ENCODE measurements at places on chromosomes 16 and 17.

- no peak for DNase-seq
Observed at GRCh38 chr17:77332034-77332971, 191.5 kb downstream of the SEC14L1 start.

DNA sequence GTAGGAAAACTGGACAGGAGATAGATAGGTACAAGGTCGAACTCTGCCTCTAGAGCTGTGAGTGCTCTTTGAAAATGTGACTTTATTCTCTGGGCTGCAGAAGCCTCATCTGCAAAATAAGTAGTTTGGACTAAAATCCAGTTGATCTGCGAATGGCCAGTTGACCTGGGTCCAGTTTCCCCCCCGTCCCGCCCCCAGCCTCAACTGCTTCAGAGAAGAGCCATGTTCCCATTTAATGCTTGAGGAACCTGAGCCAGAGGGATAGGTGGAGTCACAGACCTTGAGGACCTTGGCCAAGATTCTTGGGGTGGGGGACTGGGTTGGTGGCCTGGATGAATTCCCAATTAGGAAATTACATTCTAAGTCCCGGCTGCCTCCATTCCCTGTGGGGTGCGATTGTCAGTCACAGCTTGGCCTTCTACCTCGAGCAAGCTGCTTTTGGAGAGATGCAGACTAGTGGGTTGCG, 14.1 kb downstream of the TBX2 start:
- no peak for DNase-seq

- no peak for DNase-seq
Observed at GRCh38 chr16:1174477-1175357, 21.8 kb downstream of the CACNA1H start.

GRCh38 chr17:79939094-79939435, 96.6 kb downstream of the TBC1D16 start:
- peak; percentile 6 for DNase-seq

DNA sequence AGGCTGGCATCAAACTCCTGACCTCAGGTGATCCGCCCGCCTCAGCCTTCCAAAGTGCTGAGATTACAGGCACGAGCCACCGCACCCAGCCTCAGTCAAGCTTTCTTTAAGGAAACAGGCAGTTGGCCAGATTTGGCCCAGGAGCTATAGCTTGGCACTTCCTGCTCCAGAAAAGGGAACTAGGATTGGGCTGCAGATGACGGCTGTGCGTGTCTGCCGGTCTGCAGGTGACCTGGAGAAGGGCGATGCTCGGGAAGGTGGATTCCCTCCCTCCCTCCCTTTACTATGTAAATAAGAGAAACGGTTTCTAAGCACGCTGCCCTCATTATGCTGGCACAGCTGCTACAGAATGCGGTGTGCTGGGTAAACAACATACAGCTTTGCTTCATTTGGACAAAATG, 215.9 kb downstream of the RPTOR start:
- DNase-seq: no peak

DNA sequence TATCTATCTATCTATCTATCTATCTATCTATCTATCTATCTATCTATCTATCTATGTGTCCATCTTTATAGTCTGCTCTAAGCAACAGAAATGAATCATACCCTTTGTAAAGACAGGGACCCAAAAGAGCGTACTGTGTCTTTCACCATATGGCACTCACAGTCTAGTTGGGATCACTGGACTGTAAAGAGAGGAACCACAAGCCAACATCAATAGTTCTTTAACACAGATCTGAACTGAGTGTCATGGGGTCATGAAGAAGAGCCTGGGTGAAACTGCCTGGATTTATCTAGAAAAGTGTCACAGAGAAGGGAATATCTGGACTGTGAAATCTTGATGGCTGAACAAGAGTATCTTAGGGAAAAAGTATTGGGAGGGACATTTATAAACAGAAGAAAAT, 619.1 kb upstream of the SOX9 start:
- no peak for DNase-seq

DNA sequence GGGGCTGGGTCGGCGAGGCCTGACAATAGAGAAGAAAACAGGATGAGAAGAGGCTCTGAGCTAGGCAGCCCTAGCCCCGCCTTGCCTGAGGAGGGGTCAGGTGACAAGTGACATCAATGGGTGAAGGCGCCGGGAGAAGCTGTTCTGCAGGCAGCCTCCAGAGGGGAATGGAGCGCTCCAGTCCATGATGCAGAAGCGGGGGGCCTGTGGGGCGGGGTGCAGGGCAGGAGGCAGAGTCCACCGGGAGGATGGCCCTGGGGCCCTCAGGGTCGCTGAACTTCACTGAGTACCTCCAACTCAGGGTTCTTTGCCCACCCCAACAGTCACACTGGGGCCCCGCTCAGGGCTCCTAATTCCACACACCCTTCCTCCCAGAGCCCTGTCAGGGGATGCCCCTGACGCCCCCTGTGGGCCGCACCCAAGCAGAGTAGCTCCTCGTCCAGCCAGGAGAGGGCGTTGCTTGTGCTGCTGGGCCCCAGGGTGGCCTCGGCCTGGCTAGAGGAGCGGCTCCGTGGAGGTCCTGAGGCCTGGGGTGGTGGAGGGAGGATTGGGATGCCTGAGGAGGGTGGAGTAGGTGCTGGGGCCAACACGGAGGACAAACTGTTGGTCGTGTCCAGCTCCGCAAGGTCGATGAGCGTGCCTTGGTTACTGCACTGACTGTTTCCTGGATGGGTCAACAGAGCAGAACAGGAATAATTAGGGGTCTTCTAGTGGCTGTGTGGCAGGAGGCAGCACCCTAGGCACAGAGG, 20.8 kb downstream of the GGA3 start:
- DNase-seq: no peak

DNA sequence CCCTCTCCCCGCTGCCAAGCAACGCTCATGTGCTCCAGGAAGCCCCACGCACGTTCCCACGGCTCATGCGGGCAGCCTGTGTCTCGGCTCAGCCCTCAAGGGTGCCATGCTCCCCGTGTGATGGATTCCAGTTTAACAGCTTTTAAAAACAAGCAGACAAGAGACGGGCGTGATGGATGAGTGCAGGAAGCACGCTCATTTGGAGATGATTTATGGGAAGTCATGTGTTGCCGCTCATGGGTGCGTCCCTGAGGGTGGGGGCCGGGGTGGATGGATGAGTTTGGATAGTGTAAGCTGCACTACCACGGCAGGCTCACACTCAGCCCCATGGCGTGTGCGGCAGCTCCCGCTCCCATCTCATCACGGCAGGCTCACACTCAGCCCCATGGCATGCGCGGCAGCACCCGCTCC, 132.8 kb downstream of the RBFOX3 start:
- DNase-seq: no peak

DNA sequence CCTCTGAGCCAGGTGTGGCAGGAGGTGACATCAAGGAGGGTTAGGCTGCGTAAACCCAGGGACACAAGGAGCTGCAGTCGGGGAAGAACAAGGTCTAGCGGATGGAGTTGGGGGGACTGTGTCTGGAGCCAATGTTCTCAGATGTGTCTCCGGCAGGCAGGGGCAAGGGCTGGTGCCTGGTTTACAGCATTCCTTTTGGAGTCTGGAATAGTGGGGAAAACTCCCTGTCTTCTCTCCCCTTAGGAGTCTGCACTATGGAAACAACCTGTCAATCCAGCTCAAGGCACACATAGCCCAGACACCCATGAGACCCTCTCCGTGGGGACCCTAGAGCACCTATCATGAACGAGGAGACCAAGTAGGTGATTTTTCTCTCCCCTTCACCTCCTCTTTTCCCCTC, 27.5 kb downstream of the NLRC5 start:
- no peak for DNase-seq

DNA sequence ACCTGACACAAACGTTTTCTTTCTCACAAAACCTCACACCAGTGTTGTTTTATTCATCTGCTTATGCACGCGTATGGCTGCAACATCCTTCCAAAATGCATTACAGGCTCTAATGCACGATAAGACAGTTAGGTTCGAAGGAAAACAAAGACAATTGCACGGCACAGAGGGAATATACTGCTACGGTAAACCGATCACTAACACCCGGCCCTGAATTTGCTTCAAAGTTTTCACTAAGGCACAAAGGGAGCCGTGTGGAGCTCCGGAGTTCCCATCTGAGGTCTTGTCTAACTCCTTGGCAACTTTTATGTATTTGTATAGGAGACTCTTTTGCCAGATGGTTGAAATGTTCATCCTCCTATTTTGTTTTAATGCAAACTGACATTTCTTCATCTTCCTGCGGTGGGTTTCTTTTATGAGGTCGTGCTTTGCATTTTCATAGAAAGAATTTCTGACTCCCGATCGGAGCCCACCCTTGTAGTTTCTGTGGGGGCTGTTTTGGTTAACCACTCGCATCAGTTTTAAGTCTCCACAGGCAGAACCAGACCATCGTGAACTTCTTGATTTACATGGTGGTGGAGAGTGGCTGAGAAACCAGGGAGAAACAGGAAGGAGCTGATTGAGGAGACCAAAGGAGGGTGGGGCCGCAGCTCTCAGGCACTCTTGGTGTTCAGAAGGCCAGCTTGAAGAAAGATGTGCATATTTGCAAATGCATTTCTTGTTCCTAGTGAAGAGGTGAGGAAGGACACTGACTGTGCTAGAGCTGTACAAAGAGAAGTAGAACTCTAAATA, 516.8 kb downstream of the MAF start:
- no peak for DNase-seq

DNA sequence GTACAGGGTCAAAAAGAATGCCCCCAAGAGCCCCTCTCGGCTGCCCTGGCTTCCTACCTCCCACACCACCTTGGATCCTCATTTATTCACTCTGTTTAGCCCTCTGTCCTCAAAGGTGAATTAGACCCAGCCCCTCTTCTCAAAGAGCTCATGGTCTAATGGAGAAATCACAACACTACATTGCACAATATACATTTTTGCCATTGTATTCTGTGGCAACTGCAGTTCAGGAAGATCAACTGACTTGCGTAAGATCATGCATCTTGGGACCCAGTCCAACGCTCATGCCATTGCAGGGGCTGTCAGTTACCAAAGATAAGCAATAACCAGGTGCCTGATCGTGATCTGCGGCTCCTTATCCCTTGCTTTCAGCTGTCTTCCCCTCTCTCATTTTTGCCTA, 1.4 kb downstream of the KRT38 start:
- no peak for DNase-seq

DNA sequence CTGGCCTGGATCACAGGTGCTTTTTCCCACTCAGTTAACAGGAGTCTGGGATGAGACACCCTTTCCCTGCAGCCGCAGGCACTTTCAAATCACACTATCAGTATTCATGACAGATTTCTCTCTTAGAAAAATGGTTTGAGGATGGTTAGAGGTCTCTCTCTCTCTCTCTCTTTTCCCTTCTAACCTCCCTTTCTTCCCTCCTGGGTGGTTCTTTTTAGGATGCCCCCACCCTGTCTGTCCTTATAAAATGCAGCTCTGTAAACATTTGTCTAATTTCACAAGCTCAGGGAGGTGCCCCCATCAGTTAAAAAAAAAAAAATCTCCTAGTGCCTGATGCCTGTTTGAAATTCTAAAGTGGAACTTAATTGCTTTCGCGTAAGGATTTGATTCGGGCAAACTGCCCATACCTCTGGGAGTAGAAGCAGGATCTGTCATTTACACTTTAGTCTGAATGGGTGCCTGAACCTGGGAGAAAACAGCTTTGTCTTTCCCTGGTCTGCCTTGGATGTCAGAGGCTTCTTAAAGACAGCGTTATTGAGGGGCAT, 158.8 kb downstream of the CCDC182 start:
- DNase-seq: no peak

- peak; percentile 79 for DNase-seq
Observed at GRCh38 chr16:87178977-87179376, 138.2 kb downstream of the C16orf95 start.

DNA sequence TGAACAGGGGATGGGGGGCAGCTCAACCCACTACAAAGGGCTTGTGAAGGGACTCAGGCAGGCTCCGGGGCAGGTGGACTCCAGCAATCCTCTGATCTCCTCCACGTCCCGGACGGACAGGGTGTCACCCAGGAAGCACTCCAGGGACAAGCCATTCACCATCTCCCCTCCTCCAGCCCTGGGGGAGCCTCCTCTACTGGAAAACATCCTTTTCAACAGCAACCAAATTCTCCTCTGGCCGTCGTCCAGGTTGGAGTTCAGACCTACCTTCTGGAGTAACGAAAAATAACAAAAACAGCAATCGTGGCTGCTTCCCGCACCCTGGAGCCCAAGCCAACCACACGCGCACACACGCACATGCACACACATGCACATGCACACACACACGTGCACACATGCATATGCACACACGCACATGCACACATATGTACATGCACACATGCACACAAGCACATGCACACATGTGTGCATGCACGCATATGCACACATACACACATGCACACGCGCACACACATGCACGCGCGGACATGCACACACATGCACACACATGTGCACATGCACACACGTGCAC, 8.9 kb upstream of the RBFOX3 start:
- DNase-seq: no peak

GRCh38 chr17:72915625-72916081, 176.8 kb downstream of the SLC39A11 start:
- DNase-seq: no peak

- no peak for DNase-seq
Observed at GRCh38 chr17:79306424-79307318, 232.0 kb downstream of the ENGASE start.

- no peak for DNase-seq
Observed at GRCh38 chr17:81609541-81610311, 27.2 kb downstream of the NPLOC4 start.

DNA sequence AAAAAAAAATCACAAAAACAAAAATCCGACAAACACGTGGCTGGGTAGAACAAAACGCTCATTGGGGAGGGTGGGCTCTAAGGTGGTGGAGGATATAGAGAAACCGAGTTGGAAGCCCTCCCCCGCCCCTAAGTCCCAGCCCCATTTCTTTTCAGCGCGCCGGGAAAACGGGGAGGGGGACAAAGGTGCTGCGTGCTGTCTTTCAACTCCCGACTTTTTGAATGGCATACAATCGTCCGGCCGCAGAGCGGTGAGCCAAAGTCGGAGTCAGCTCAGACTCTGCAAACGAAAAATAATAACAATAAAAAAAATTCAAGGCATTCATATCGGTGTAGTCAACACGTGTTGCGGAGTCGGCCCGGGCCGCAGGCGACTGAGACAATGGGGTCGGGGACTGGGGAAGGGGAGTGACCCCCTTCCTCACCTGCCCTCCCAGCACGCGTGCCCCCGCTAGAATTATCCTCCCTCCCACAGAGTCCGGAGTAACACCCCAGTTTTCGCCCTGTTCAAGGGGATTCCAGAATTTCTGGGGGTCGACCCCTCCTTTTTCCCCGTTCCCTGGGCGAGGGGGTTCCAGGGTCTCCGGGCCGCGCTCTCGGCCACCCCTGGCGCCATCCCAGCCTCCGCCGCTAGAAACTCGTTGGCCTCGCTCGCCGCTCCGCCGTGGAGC, 1.7 kb upstream of the IGF2BP1 start:
- DNase-seq: peak; percentile 49
